Right cardiac atrium (tissue), 5 donors: ENCODE measurements at places on chromosomes 3 and 15. TPM values are rescaled to one million over a fixed set of nuclear protein-coding genes. Genes with fewer than 3 reads are reported as not detected.

DNA sequence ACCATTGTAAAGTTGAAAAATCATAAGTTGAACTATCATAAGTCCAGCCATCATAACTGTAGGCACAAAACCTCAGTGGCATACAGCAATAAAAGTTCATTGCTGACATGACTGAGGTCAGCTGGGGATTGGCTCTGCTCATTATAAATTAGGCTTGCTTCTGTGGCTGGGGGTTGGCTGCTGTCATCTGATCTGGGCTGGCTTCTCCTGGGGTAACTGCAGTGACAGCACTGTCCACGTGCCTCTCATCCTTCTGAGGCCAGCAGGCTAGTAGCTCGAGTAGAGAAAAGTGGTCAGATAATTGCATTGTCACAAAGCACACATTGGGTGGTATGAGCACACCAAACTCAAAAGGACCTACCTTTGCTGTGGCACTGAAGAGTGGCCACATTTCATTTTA is 31.3 kb downstream of the CMTM7 start:
- no peak for DNase-seq

- DNase-seq, result no peak
Measured at GRCh38 chr15:95957861-95958260, 372.6 kb upstream of the NR2F2 start.

- DNase-seq, result no peak
Measured at GRCh38 chr3:193960487-193961274, 175.3 kb upstream of the HES1 start.

DNA sequence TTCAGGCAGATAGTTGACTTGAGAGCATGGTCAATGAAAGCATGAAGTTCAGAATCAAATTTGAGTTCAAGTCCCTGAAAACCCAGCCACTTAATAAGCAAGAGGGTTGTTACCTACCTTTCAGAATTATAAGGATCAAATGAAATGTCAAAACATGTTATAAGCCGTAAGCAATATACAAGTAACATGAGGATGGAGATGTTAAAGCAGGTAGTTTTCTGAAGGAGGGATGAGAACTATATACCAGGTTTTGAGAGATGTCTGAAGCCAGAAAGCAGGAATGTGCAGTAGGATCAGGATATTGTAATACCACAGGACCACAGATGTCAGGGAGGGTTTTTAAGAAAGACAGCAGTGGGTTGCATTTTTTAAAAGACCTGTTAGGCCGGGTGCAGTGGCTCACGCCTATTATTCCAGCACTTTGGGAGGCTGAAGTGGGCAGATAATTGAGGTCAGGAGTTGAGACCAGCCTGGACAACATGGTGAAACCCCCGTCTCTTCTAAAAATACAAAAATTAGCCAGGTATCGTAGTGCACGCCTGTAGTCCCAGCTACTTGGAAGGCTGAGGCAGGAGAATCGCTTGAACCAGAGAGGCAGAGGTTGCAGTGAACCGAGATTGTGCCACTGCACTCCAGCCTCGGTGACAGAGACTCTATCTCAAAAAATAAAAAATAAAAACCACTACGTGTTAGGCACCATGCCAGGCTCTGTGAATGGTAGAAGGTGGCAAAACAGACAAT is 6.9 kb upstream of the EIF3J start:
- DNase-seq, result no peak

GRCh38 chr3:193865339-193865738 is 270.6 kb upstream of the HES1 start:
- no peak for DNase-seq

GRCh38 chr15:92087211-92087610 is 233.7 kb downstream of the SLCO3A1 start:
- no peak for DNase-seq

- no peak for DNase-seq
Measured at GRCh38 chr3:126019683-126020082, 50.7 kb downstream of the ROPN1B start.

GRCh38 chr3:73609315-73609641 is 15.5 kb downstream of the PDZRN3 start:
- no peak for DNase-seq

GRCh38 chr3:167740961-167741587 is 5.6 kb downstream of the SERPINI1 start:
- no peak for DNase-seq

DNA sequence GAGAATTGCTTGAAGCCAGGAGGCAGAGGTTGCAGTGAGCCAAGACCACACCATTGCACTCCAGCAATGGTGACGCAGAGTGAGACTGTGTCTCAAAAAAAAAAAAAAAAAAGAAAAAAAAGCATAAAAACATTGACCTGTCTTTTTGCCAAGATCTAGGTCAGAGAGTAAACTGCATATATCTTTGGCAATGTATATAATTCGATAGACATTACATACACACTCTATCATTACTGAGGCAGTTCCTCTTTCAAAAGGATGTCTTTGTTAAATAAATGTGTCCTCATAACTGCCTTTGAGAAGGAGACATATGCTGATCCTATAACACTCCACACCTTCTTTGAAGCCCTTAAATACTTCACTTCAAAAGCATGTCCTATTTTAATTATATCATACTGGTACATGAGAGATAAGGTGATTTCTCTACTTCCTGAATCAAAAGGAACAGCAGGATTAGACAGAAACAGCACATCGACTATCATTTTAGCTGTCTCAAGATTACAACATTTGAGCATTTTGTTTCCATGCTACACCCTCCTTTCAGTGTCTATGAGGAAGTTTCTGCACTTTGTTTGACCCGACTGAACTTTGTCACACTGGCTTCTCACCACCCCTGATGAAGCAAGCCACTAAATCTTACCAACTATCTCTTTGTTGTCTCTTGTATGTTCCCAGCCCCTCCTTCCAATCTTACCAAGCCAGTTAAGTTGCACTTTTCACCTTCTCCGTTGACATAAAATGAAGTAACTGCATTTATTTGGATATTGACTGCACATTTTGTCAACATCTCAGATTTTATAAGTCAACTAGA is 335.8 kb downstream of the MECOM start:
- no peak for DNase-seq

DNA sequence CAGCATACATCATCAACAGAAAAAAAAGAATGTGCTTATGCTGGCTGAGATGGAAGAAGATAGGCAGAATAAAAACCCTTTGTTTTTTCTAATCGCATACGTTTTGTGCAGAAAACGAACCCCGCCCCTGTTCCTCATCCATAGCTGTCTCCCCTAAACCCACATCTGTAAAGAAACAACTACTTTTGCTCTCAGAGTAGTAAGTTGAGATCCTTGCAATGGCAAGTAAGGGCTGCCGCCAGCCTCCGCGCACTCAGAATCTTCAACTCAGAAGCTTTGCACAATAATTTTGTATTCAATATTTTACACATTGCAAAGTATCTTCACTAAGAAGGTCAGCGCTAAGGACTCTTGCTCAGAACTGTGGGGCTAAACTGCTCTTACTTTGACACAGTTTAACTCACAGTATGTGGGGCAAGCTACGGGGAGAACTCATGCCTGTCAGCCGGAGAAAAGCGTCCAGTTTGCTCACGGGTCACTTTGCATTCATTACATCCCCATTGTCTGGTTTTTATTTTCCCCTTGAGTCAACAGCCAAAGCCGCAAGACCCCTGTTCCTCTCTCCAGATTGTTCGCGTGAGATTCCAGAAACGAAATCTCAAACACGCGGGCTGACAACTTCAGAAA is 1.0 kb downstream of the LYSMD4 start:
- no peak for DNase-seq

DNA sequence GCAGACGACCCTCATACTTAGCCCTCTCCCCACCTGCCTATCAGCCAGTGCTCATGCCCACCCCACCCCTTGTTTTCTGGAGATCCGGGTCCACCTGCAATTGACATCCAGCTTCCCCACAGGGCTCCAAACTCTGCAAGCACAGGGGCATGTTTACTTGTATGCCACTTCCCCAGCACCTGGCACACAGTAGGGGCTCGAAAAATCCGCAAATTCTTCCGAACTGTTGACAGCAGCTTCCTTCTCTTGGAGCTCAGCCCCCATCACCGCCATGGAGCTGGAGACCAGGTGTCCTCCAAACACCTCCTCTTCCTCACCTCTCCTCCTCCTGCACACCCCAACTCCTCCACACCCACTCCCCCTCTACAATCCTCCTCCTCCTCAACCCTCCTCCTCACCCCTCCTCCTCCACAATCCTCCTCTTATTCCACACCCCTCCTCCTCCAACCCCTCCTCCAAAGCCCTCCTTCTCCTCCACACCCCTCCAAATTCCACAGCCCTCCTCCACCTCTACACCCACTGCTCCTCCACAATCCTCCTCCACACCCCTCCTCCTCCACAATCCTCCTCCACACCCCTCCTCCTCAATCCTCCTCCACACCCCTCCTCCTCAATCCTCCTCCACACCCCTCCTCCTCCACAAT is 70.4 kb upstream of the BLM start:
- DNase-seq, result no peak

ZMYND10 gene
- 0.31 TPM for total RNA-seq

MORC1 gene
- total RNA-seq, result not detected

GABRG3 gene
- total RNA-seq, result not detected

PLSCR2 gene
- total RNA-seq, result 0.23 TPM

EFHB gene
- total RNA-seq, result not detected
